ENCODE measurements at places on chromosomes 11 and 22.

- DNase-seq = no peak
These were observed 41.9 kb downstream of the BID start for GRCh38 chr22:17732251-17732854.

DNA sequence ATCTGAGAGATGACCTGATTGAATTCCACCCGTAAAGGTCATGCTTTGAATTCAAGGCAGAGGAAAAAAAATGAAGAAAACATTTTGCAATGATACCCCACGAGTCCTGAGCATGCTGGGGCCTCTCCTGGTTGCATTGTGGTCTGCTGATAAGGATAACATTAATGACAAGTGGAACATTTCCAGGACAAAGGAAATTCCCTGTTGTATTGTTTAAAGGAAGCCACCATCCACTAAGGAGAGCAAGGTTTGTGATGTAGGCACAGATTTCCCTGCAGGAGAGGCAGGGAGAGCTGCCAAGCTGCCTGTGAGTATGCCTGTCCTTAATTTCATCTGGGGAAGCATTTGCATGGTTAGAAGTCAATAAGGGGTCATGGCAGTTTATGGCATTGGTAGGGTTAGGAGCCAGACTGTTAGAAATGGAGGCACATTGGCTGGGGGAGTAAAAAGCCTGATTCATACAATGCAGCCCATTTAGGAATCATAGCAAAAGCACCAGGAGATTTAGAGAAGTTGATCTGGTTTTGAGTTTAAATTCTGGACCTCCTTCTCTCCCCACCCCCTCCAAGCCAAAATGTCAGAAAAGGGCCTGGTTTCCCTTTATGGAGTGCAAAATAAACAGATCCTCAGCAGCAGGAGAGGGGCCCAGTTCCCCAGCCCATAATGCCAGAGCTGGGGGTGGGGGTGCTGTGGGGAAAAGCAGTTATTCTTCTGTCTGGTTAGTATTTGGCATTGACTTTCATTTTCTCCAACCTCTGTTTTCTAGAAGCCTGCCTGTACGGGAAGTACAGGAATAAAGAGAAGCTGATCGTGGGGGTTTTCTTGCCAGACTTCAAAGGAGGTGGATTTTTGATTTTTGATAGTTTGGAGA, 22.1 kb downstream of the FLI1 start:
- no peak for DNase-seq

- DNase-seq = no peak
These were observed 292.2 kb downstream of the ST3GAL4 start for GRCh38 chr11:126647735-126648134.

GRCh38 chr11:62536301-62536957, 10.2 kb downstream of the AHNAK start:
- DNase-seq = no peak

Data from stimulated activated CD8-positive, alpha-beta memory T cell treated with anti-CD3 and anti-CD28 coated beads, Interleukin-12 subunit alpha, Interleukin-12 subunit beta, amount 100 ng/mL, for 1 hour (primary cell).